ENCODE measurements at places on chromosomes 1 and 21.

- DNase-seq: no peak
These were observed 11.3 kb downstream of the LRRC47 start for GRCh38 chr1:3785045-3785444.

DNA sequence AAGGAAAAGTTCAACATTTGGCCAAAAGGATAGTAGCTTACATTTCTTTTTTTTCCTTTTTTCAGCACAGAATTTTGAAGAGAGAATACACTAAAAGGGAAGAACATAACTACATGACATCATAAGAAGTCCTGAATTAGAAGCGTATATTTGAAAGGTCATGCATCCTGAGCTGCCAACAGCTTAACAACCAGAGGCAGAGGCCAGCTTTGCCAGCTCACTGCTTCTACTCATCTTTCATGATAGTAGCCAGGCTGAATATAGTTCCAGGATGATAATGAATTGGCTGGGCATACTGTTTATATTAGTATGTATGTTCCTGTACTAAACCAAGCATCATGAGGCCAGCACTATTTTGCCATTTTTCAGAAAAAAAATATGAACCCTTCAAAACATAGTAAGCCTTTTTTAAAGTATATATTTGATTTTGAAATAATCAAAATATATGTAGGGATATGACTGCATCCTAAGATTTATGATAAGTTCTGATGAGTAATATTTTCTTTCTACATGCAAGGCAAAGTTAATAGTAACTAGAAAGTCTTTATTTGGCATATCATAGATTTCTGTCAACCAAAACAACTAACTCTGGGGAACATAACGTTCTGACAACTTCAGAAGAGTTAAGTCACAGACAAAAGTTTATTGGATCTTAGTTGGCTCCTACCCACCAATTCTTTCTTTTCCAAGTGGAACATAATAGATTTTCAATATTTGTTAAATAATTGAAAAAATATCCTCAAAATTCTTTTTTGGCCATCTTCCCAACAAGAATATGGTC is 123.2 kb downstream of the DPYD start:
- DNase-seq: no peak

GRCh38 chr1:8055973-8056372 is 29.9 kb upstream of the ERRFI1 start:
- no peak for DNase-seq

GRCh38 chr1:235430991-235431390 is 63.8 kb downstream of the TBCE start:
- DNase-seq: no peak

DNA sequence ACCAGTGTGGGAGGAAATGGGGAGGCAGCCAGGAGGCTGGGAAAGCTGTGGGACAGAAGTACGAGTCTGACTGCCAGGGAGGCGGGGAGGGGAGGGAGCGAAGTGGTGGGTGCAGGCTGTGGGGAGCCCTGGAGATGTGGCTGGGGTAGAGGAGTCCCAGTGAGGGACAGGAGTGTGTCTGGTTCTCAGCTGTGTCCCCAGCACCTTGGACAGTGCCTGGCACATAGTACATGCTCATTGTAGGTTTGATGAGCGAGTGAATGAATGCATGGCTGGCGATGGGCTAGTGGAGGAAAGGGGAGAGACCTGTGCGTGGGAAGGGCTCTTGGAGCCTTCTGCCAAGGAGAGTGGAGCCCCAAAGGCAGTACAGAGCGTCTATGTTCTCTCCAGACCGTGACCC is 104.1 kb downstream of the SIK1 start:
- no peak for DNase-seq

GRCh38 chr1:154599658-154600057 is 8.3 kb downstream of the ADAR start:
- DNase-seq: no peak

- DNase-seq: peak; percentile 21
These were observed 153.4 kb downstream of the ETS2 start for GRCh38 chr21:38958940-38959691.

GRCh38 chr1:98794196-98794886 is 132.8 kb downstream of the SNX7 start:
- DNase-seq: peak; percentile 36

DNA sequence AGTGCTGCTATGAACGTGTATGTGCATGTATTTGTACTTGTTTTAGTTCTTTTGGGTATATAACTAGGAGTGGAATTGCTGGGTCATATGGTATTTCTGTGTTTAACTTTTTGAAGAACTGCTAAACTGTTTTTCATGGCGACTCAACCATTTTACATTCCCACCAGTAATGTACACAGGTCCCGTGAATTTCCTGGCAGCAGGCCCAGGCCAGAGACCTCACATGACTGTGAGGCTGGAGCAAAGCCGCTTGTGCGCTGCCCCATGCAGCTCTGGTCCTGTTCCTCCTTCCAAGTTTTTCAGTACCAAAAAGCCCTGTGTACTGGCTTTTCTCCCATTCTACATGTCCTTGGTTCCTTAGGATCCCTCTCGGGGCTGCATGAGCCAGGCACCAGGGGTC is 29.6 kb downstream of the ACOT11 start:
- no peak for DNase-seq

GRCh38 chr1:65469889-65470340 is 49.4 kb downstream of the LEPR start:
- no peak for DNase-seq

DNA sequence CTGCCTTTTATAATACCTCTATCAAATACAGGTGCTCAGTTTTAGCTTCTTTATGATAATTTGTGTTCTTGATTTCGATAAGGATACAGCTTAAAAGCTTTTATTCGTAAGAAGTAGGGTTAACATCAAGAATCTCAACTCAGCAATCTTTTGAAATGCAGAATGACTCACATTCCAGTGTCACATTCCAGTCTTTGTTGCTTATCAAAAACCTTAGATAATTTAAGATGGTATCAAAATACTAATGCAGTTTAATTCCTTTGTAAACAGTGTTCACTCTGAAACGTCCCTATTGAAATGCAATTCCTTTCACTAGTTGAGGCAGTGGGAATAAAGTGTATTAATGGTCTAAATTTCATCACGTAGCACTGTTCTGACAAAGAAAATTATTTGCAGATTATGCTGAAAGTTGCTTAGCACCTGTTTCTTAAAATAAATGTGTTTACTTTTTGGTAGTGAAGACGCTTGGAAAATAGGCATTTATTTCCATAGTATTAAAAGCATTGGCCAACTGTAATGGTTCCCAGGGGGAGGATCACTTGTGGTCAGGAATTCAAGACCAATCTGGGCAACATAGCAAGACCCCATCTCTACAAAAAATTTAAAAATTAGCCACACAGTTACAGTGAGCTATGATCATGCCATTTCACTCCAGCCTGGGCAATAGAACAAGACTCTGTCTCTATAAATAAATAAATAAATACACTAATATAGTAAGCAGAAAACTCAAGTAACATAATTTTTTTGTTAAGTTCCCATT is 10.1 kb upstream of the CNN3 start:
- no peak for DNase-seq

DNA sequence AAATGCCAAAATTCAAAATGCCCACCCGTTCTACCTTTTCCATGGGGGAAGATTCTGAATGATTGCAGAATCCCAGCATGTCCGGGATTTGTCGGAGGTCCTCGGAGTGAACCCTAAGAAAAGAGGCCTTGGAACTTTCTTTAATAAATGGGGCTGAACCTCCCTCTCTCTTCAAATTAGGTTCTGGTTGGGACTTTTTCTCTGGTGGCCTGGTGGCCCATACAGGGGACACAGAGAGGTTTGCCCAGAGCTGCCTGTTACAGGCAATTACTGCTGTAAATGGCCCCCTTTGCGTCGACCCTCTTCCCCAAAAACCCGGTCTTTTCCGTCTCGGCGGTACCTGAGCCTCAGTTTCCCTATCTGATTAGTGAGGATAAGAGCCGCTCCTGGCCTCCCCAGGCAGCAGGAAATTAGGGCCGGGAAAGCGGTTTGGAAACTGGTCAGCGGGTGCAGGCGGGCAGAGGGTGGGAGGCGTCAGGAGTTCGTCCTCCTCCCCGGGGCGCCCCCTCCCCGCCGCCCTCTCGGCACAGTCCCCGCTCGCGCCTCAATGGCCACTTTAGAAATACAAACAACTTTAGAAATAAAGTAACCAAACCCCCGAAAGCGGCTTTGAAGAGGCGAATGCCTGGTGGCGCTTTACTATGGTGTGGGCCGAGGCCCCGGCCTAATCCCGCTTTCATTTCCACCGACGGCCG is 15.6 kb downstream of the PAX7 start:
- DNase-seq: no peak

- DNase-seq: no peak
These were observed 9.2 kb upstream of the SLC45A3 start for GRCh38 chr1:205689479-205689878.

GRCh38 chr1:246365708-246366107 is 141.4 kb downstream of the SMYD3 start:
- no peak for DNase-seq

DNA sequence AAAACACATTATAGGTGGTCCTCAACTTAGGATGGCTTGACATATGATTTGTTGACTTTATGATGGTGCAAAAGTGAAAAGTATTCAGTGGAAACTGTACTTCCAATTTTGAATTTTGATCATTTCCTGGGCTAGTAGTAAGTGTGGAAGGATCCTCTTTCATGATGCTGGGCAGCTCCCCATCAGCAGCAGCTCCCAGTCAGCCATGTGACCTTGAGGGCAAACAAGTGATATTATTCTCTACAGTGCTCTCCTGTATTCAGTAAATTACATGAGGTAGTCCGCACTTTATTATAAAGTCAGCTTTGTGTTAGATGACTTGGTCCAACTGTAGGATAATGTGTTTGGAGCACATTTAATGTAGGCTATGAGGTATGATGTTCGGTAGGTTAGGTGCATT is 36.4 kb downstream of the SLC22A15 start:
- DNase-seq: no peak

GRCh38 chr1:6024376-6024775 is 21.3 kb upstream of the KCNAB2 start:
- no peak for DNase-seq

- peak; percentile 81 for DNase-seq
These were observed 28.0 kb upstream of the EVA1B start for GRCh38 chr1:36351227-36351977.

DNA sequence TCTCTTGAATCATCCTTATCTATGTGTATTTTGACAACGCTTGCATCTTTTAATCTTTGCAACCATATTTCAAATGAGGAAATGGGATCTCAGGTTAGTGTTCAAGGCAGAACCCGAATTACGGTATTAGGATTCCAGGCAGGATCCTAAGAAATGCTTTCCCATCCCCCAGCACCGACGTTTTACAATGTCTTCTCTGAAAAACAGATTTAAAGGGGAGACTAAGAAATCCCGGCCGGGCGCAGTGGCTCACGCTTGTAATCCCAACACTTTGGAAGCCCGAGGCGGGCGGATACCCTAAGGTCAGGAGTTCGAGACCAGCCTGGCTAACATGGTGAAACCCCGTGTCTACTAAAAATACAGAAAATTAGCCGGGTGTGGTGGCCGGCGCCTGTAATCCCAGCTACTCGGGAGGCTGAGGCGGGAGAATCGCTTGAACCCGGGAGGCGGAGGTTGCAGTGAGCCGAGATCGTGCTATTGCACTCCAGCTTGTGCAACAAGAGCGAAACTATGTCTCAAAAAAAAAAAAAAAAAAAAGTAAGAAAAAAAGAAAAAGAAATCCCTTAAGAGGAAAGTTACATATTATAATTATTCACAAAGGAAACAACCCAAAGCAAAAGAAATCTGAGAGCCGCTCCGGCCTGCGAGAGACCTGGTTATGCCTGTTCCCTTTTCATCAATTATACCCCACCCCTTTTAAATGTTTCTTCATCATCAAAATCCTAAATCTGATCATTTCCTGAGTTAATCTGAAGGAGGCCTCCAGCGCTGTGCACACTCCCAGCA is 801 bp upstream of the GORAB start:
- DNase-seq: no peak

GRCh38 chr1:211520641-211521040 is 28.7 kb upstream of the RD3 start:
- no peak for DNase-seq

DNA sequence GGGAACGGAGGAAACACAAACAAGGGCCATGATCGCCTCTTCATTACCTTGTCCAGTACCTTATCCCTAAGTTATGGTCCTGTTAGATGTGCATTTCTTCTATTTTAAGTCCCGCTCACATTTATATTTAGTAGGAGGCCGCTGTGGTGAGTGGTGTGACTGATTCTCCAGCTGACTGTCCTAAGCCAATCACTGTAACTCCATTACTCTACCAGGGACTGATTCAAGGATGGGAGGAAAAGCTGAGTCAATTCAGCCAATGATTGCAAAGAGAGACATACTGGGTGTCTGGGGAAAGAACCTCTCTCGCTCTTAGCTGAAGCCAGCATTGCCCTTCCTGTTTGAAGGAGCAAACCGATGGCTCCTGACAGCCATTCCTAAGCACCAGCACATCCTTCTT is 59.7 kb downstream of the TGFBR3 start:
- no peak for DNase-seq

- no peak for DNase-seq
These were observed 8.1 kb downstream of the COL8A2 start for GRCh38 chr1:36116901-36117300.

GRCh38 chr1:119687434-119688079 is 24.2 kb upstream of the PHGDH start:
- no peak for DNase-seq

- no peak for DNase-seq
These were observed 31.6 kb downstream of the PDE9A start for GRCh38 chr21:42685036-42685435.

- no peak for DNase-seq
These were observed 19.7 kb upstream of the RAB4A start for GRCh38 chr1:229251185-229251584.

- DNase-seq: no peak
These were observed 689 bp upstream of the ZNF644 start for GRCh38 chr1:91022518-91022929.

DNA sequence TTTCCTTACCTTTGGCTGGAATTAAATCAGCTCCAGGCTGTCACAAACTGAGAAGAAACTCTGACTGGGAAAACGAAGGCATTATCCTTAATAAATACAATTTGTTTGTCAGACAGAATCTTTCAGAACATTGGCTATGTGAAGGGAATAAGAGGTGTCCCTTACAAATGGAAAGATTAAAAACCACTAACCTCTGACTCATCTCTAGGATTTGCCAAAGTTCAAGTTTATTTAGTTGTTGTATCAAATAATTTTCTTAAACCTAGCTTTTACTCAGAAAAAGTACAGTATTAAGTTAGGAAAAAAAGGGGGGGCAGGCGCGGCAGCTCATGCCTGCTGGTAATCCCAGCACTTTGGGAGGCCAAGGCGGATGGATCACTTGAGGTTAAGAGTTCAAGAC is 15.7 kb downstream of the SERTAD4 start:
- DNase-seq: no peak

- no peak for DNase-seq
These were observed 5.4 kb downstream of the UBR4 start for GRCh38 chr1:19204446-19205266.

DNA sequence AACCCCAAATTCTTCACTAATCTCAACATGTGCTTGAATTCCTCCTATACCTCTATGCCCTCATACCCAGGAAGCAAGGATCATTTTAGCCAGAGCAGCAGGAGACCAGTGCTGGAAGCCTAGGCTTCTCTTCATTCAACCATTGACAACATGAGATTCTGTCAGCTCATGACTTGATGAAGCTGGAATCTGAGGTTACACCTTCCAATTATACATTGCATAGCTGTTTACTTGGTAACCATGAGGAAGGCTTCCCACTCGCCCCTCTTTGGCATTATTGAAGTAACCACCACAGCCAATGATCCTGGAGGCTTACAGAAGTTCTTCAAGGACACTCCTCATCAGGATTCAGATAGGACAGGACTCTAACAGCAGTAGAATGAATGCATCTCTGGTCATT is 160.3 kb downstream of the TPR start:
- no peak for DNase-seq

- DNase-seq: no peak
These were observed 22.9 kb upstream of the CLSTN1 start for GRCh38 chr1:9846611-9847171.

- DNase-seq: no peak
These were observed 17.4 kb downstream of the AJAP1 start for GRCh38 chr1:4671828-4672227.
